Aorta (tissue), 5 donors: ENCODE measurements at places on chromosomes 6 and 20.
A peak's percentile ranks its signal among the peaks of the same experiment; 100 is the strongest.

GRCh38 chr6:108621117-108621516, 60.4 kb downstream of the FOXO3 start:
- DNase-seq: peak; percentile 86

DNA sequence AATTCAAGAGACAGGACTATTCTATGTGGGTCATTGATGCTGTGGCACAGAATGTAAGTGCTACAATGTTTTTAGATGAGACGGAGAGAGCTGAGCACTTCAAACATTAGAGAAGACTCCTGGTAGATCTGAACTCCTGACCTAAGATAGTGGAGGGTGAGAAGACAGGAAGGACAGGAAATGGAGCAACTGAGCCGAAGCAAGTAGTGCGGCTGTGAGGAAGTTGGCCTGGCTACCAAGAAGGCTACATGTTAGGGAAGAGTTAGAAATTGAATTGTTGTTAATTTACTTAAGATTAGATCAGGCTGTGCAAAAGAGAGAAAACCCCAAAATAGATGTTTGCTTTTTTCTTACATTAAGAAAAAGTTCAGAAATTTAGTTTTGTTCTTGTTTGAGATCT, 14.4 kb upstream of the MLIP start:
- DNase-seq: no peak

DNA sequence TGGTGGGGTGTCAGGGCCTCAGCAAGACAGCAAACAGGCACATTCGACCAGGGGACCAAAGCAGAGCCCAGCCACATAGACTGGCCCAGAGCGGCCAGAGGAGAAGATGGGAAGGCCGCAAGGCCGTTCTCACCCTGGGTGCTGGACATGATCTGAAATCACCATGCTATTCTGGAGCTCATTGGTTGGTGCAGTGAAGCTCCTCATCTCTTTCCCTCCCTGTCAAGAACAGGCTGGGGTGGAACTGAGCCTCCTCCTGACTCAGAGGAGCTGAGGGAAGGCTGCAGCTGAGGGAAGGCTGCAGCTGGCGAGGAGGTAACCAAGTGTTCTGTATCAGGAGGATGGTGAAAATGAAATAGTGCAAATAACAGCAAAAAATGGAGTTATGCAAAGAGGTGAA, 80.0 kb downstream of the AKAP7 start:
- no peak for DNase-seq

DNA sequence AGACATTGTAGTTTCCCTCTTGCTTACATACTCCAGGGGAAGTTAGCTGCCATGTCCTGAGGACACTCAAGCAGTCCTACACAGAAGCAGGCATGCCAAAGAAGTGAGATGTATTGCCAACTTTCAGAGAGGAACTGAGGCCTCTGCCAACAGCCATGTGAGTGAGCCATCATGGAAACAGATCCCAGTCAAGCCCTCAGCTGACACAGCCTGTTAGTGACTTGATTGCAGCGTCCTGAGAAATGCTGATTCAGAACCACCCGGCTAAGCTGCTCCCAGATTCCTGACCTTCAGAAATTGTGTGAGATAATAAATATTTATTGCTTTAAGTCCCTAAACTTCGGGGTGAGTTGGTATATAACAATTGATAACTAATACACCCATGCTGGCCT, 38.1 kb downstream of the GSTA2 start:
- DNase-seq: no peak

GRCh38 chr6:137937834-137938233, 70.8 kb downstream of the TNFAIP3 start:
- no peak for DNase-seq

- DNase-seq: no peak
Observed at GRCh38 chr6:42341771-42342553, 109.8 kb downstream of the TRERF1 start.

DNA sequence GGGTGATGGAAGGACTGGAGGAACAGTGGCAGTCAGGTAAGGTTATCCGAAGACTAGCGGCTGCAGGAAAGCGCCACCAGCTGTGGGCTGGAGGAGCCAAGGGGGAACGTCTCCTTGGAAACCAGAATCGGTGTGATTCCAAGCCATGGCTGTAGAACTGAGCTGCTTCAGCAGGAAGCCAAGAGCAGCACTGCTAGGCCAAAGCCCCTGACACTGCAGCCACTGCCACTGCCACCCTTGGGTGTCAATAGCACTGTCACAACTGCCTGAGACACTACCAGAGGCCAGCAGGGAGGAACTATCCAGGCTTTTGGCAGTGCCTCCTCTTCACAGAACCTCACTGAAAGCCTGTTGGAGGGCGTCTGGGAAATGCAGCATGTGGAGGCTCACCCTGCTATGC, 289.6 kb upstream of the SUPT3H start:
- no peak for DNase-seq

DNA sequence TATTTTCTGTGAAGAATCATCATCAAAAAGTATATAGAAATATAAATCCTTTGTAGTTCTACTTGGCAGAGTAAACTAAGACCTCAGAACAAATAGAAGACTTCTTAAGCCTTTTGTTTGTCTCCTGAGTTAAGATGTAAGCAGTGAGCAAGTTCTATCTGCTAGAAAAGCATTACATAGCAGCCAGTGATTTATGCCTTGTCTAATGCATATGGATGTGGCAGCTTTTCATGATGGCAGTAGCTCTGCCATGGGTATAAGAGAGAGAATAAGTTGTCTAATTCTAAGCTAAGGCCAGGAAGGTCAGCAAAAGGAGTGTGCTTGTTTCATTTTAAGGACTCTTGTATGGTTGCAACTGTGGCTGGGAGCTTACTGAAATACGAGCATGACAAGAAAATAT, 920.2 kb downstream of the GRIK2 start:
- DNase-seq: no peak

DNA sequence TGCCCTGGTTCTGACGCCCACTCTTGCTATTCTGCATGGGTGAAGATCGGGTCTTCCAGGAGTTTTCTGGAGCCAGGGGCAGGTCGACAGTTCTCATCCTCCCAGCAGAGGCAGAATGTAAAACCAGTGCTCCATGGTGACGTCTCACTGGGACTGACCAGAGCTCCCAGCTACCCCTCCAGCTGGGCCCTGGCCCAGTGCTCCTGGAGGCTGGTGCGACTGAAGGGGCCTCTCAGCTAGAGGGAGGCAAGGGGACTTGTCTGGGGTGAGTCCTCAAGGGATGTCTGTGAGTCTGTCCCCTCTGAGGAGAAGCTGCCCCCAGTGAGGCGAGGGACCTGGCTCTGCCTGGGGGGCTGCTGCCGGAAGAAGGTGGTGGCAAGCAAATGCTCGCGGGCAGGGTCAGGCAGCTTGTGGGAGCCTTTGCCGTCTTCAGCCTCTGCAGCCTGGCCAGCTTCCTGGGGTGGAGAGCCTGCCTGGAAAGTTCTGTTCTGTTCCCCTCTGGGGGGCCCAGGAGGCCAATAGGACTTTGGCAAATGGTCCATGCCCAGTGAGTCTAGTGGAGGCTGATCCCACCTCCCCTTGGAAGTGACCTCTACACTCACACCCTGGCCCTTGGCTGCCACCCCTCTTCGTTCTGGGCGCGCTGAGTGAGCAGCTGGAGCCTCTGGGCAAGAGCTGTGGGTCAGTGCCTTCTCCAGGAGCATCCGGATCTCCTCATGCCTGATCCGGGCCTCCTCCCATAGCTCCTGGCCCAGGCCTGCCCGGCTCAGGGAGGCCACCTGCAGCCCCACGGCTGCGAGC, 47.5 kb downstream of the KIAA1755 start:
- no peak for DNase-seq

DNA sequence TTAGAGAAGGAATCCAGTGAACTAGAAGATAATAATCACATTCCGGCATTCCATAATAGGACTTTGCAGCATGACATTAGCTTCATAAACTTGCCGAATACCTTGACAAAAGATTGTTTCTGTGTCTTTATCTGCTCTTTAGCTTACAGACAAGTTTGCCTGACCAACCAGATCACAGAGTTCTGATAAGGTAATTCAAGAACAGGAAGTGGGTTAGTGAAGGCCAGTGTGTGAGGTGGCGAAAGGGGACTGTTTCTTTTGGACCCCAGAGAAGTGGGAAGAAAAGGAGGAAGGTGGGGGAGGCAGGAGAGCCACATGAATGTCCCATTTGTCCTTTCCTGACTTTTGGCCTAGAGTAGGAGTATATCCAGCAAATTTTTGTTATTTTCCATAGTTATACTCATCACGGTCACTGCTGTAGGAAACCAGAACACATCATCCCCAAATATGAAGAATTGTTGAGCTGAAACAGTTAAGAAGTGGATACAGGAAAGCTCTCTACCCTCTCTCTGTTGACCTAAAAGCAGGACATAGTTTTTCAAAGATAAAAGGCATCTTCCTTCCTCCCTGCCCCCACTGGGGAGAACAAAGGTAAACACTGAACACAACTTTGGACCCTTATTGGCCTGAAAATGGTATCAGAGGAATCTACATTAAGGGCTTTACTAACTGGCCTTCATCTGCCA, 72.4 kb upstream of the TNFAIP3 start:
- no peak for DNase-seq

DNA sequence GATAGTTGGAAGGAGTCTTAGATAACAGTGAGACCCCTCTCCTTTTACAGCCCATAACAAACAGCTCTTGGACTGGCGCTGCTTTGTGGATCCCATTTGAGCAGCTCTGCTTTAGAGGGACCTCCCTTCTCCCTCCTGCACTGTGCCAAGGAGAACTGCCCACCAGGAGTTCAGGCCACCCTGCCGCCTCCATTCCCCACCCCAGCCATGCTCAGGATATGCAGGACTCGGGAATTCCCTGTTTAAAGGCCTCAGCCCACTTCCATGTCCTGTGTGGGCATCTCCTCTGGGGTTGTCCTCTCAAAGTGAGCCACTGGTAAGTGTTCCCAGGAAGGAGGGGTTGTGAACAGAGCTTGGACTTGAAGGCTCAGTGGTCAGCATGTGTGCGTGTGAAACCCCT, 312.6 kb upstream of the RNF24 start:
- DNase-seq: no peak

DNA sequence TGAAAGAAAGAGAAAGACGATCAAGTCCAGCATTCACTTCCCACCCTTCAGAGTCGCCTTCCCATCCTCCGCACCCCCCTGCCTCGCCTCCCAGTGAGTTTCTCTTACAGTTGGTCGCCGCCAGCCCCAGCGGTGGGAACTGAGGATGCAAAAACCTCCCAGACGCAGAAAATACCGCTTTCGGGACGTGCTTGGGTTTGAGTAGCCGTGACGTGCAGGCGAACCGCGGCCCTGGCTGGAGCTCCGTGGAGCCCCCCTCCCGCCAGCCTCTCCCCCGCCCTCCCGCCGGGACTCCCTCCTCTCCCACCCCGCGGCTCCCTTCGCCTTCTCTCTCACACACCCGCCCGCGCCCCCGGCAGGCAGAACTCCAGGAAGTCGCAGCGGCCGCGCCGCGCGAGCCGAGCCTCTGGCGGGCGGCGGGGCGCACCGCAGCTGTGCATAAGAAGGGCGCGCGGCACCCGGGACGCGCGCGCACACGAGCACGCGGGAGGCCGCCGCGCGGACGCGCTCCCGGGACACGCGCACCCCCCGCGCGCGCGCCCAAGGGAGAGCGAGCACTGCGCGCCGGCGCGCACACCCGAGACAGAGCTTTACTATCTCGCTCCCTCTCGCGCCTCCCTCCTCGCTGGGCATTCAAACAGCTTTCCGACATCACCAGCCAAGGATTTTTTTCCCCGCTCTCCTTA, at the start of gene ADGRB3:
TSS of gene ADGRB3 (plus strand) at position 557 of the 686 bp plus-strand sequence. CDS start 3,394 bp downstream, outside the sequence.
- DNase-seq: peak; percentile 80

DNA sequence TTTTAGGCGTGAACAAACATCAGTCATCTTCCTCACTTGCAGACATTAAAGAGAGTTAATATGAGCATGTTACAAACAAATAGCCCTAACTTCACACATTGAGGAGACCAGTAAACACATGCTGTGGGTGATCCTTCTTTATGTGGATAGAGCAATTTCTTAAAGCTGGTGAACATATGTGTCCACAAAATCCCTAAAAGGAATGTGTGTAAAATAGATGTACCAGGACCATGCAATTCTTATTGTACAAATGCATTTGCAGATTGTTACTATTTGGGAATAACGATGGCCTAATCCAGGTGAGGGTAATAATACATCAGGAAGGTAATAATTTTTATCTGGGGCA, 228.9 kb downstream of the ALDH8A1 start:
- DNase-seq: no peak

DNA sequence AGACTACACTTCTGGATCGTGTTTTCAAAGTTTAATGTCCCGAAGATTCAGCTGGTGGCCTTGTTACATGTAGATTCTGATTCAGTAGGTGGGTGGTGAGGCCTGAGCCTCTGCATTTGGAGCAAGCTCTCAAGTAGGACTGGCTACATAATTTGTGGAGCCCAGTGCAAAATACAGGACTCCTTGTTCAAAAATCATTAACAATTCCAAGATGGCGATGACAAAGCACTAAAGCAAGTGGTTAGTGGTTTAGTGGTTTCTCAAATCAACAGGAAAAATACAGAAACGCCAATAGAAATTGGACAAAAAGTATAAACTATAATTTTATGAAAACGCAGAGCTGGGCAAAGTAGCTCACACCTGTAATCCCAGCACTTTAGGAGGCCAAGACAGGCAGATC, 133.7 kb upstream of the STMND1 start:
- DNase-seq: no peak

DNA sequence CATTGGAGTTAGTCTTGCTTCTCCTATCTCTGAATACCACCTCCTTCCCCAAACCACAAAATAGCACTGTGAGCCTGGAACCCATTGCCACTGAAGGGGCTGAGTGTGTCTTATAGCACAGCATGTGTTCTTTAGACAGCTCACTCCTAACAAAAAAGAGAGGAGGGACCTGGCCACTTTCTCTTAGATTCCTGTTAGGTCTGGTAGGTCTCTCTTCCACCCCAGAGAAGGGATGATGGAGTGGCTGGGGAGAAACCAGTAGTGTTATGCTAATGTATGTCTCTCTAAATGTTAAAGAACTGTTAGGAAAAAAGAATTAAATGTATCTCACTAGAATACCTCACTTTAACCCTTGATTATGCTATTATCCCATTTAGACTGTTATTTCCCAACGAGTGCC, 340.3 kb downstream of the EPHA7 start:
- DNase-seq: no peak
